ENCODE measurements at places on chromosomes 2 and 18.

GRCh38 chr2:168686452-168687191 is 115.8 kb upstream of the NOSTRIN start:
- no peak for DNase-seq

DNA sequence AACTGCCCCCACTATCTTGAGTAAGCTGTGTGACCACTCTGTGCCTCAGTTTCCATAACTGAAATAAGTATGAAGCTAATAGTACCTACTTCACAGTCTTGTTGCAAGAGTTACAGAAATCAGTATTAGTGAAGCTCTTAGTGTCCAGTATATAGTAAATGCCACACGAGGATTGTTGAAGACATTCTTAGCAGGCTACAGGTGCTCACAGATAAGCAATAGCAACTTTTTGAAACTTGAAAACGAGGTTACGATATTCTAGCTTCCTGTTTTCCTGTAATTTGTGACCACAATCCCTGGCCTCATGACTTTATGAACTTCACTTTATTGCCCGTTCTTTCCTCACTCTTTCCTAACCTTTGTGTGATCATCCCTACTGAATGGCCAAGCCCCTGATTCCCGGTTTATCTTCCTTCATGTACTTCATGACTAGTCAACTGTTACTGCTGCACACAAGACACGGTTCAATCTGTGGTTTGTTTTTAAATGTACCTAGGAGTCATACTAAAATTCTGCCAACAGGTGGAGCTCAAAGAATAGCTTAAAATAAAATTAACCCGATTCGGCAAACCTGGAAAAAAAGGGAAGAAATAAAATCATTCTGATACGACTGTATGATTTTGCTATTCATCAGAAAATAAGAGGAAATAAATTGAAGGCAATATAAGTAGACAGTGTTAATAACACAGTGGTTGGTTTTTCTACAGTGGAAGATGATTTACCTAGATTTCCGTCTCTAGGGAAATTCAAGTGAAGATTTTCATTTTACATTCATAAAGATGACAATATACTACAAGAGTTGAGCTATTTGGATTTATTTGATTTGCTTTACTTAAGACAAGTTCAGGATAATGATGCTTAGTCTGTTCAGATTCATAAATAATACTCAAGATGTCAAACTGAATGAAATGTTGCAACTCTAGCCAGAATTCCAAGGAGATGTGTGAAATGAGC is 38.1 kb upstream of the STAT1 start:
- DNase-seq, result no peak

GRCh38 chr2:127619203-127619590 is 26.8 kb upstream of the GPR17 start:
- DNase-seq, result no peak

DNA sequence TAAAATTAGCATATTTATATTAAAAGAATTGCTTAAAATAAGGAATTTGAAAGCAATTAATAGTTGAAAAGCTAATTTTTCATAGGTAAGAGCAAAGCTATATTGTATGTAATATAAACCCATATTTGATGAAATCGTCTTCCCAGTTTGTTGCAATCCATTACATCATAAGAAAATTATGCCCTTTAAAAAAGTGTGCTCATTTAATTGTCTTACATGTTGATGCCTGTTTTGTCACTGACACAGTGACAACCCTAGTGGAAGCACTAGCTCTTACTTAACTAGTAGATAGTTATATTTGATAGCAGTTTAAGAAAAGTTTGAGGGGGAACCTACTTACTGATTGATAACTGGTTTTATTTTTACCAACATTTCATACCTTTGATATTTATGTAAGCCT is 30.0 kb upstream of the IL18RAP start:
- no peak for DNase-seq

- no peak for DNase-seq
Observed at GRCh38 chr2:51027442-51027841, 4.5 kb downstream of the NRXN1 start.

GRCh38 chr2:127104166-127104660 is 2.7 kb downstream of the BIN1 start:
- no peak for DNase-seq

DNA sequence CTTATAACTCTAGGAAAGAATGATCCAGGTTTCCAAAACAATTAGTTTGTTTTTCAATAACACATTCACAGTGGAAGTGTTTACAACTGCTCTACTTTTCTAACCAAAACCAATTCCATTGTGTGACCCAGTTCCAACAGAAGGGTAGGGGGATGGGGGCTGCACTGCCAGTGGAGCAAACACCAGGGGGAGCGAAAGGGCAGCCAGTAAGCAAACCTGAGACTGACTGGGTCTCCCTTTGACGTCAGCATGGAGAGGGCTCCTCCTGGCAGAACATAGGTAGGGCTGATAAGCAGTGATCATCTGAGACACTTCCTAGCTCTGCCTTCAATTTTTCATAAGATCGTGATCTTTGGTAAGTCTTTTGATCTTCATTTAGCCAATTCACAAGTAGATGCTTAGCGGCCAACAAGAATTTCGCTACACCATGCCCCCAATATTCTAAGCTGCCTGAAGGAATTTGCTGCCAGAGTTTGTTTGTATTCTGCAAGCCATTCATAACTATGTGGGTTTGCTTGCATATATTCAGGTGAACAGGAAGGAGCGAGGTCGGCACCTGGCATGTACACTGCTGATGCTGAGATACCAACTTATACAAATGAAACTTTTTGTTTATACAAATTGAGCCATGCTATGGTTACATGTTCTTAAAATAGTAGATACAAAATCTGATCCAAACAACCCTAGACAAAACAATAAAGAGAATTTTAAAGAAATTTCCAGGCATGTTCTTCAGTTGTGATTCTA is 45.9 kb downstream of the ST6GAL2 start:
- no peak for DNase-seq

DNA sequence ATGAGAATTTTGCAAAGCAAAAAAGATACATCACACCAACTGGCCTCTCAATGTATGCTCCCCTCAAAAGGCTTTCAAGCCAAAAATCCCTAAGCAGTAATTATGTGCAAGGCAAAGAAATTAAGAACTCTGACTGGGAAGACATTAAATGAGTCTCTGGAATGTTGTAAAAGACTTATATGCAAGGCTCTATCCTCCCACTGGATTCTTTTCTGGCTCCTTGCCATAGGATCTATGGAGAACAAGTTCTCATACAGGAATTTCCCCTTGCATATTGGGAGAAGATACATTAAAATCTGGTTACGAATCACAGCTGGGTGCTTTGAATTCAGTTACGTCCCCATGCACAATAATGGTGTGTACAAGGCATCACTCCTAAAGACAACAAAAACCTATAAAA is 73.4 kb upstream of the ATL2 start:
- no peak for DNase-seq

GRCh38 chr2:72765997-72766609 is 59.7 kb downstream of the EXOC6B start:
- no peak for DNase-seq

GRCh38 chr2:112321375-112322320 is 46.3 kb downstream of the ZC3H6 start:
- DNase-seq, result no peak

DNA sequence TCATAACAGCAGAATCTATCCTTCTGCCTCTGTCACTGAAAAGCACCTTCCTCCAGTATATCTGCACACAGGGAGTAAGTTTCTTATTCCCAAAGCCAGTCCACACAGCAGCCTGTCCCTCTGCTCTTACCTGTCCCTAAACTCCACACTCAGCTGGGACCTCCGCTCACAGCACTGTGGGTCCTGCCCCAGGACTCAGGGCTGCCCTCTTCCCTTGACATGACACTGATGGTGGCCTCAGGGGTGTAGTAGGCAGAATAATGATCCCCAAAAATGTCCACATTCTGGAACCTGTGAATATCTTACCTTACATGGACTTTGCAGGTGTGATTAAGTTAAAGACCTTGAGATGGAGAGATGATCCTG is 39.7 kb upstream of the EML4 start:
- no peak for DNase-seq

GRCh38 chr2:227890495-227891079 is 19.2 kb downstream of the DAW1 start:
- DNase-seq, result no peak

DNA sequence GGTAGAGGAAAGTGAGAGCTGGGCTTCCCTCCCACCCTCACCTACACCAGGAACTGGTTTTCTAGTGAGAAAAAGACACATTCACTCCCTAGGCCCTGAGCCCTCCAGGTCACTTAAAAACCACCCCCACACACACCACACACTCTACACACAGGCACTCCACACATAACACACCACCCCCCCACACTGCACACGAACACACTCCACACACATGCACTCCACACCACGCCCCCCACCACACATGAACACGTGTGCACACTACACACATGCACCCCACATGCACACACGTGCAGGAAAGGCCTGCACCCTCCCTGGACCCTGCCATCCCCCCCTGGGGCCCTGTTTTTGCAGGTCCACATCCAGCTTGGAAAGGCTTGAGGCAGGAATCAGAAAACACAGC is 67.6 kb downstream of the RALBP1 start:
- no peak for DNase-seq

DNA sequence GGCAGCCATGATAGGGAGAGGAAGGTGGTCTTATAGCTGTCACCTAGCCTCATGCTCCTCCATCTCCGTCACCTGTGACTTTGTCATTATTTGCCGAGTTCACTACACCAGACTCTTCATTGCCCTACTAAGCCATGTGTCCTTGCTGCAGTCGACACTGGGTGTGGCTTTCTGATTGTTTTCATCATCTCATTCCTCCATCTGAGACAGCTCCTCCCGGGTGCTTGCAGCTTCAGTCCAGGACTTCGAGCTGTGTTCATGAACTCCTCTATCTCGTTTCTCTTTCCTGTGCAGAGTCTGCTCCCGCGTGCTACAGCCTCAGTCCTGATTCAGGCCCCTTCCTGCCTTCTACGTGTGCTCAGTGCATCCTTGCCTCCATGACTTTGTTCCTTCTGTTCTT is 295.1 kb upstream of the TNP1 start:
- DNase-seq, result no peak

DNA sequence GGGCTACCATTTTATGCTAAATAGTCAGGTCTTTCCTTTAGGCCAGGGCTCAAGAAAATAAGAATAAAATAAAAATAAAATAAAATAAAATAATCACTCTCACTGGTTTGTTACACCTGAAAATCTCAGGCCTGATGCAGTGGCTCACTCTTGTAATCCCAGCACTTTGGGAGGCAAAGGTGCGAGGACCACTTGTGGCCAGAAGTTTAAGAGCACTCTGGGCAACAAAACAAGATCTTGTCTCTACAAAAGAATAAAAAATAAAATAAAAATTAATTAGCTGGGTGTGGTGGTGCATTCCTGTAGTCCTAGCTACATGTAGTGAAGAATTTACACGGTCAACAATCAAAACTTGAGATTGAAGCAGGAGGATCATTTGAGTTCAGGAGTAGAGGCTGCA is 159.4 kb downstream of the NRXN1 start:
- no peak for DNase-seq

GRCh38 chr2:20592106-20593071 is 58.5 kb downstream of the HS1BP3 start:
- no peak for DNase-seq

DNA sequence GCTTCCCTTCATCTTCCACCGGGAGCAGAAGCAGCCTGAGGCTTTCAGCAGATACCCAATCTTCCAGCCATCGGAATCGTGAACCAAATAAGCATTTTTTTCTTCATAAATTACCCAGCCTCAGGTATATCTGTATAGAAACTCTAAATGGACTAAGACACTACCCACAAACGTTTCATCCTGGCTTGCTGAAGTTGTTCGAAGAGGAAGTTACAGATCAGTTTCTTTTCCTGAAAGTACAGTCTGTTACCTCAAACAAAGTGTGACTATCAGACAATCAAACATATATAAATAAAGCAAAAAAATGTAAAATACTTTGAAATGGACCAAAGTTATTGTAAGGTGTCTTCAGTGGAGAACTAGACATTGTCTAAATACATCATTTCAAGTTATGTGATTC is 97.9 kb downstream of the MREG start:
- DNase-seq, result no peak

DNA sequence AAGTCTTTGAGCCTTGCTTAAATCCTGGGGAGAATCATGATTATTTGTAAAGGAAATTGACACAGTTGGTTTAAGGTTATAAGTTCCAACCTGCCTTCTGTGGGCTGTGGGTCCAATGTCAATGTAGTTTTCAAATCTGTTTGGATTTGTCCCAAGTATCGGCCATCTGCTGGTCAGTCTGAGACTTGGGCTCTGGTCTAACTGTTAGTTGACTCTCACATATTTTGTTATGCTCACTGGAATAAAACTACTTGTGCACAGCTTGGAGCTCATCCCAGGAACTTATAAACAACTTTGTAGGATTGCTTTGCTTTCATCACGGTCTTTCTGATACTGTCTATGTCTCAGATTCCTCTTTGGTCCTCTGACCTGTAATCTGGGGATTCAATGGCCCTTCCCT is 1026.2 kb upstream of the ZEB2 start:
- no peak for DNase-seq

- no peak for DNase-seq
Observed at GRCh38 chr2:100580367-100581276, 17.8 kb downstream of the PDCL3 start.

- no peak for DNase-seq
Observed at GRCh38 chr18:49014605-49015267, 64.0 kb upstream of the SMAD7 start.

GRCh38 chr2:120454654-120455385 is 108.9 kb downstream of the INHBB start:
- no peak for DNase-seq

DNA sequence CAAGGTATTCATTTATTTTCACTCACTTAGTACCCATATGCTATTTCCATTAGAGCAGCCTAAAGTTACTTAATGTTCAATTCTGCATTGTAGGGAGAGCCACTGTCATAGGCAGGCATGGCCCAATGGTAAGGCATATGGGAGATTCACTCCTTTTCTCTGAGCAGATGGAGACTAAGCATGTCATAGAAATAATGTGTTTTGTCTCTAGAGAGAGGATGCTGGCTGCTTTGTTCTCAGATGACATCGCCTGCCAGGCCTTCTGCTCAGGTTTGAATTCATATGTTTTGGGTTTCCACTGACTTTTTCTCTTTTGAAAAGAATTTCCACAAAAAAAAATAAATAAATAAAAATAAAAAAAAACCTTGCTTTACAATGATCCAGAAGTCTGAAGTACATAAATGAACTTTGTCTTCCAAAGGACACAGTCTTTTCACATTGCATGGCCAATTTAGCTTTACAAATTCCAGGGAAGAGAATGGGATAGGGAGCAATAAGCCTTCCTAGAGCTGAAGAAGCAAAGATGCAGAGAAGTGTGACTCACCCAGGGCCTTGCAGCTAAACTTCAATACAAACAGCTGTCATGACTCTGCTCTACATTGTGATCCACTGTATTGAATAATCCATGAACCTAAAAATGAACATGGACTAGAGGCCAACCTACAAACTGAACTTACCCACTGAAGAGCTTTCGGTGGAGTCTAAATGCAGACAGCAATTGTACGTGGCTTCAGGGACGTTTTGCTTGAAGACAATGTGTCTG is 422.5 kb downstream of the CMPK2 start:
- no peak for DNase-seq

DNA sequence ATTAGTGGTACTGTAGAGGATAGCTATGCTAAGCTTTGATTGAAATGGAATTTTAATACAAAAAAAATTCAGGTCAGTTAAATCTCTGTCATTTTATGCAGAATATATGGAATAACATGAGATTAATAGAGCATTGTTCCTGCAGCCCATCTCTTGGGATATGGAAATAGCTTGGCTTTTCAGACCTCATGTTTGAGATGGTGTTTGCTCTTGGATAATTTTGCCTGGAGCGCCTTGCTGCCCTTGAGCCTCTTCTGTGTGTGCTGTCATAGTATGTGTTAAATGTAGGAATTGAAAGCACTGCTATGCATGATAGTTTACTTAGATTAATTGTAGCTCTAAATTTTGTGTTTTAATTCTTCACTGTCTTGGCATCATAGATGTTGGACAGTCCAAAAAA is 27.7 kb downstream of the GALNT1 start:
- no peak for DNase-seq
